ENCODE measurements at places on chromosomes 11 and 22.

DNA sequence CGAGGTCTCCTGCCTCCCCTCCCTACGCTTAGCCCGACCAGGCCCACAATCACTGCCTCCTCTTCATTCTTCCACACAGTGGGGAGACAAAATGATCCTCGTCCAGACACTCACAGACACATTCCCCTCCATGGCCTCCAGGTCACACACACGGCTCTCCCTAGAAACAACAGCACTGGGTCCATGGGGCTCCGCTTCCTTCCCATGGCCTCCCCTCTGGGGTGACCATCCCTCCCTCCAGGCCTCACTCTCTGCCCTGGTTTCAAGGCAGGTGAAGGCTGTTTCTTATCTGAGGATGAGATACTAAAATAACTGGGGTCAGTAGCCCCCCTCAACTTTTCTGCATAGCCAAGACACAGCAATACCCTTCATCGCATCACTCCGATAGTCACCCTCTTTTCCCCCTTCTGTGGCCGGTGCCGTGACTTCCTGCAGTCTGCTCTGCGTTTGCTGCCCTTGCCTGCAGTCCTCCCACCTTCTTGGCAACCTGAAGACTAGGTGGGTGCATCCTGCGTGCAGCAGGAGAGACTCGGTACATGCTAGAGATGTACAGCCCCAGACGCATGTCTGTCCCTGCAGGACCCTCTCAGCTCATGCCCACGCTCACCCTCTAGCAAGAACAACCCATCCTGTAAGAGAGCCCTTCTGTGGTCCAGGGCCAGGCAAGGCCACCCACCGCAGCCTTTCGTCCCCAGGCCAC lies 55.8 kb downstream of the CD6 start:
- no peak for DNase-seq

GRCh38 chr22:24361976-24362646 lies 65.3 kb upstream of the ADORA2A start:
- no peak for DNase-seq

DNA sequence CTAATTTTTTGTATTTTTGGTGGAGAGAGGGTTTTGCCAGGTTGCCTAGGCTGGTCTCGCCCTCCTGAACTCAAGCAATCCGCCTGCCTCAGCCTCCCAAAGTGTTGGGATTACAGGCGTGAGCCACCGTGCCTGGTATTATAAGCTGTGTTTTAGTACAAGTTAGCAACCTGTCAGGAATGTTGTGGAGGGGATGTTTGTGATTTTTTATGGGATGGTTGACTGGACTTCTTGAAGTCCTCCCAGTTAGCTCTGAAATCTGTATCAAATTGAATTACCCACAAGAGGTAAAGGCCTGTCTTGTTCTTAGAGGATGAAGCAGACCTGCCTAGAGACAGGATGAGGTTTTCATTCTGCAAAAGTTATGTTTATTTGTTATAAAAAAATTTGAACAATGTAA lies 34.1 kb upstream of the IL18BP start:
- DNase-seq: no peak

DNA sequence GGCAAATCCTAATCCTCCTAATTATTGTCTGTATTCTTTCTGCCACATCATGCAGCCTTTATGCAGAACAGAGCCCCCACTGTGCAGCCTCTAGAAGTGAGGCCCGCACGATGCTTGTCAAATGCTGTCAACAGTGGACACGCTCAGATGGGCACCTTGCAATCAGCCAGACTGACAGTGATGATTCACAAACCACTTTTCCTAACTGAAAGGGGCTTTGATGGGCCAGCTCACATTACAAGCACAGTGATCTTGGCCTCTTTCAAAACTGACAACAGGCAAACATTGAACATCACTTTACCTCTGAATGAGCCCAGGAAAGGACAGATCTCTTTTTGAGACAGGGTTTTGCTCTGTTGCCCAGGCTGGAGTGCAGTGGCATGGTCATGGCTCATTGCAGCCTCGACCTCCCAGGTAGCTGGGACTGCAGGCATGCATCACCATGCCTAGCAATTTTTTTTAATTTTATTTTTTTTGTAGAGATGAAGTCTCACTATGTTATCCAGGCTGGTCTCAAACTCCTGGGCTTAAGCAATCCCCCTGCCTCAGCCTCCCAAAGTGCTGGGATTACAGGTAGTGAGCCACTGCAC lies 18.0 kb upstream of the E2F8 start:
- DNase-seq: no peak

- no peak for DNase-seq
These were observed 69.9 kb downstream of the ZBTB44 start for GRCh38 chr11:130244848-130245247.

All from activated naive CD8-positive, alpha-beta T cell treated with anti-CD3 and anti-CD28 coated beads, Interleukin-2, amount 50 U/mL, for 16 hours (primary cell).